ENCODE measurements at places on chromosomes 5 and 9.

DNA sequence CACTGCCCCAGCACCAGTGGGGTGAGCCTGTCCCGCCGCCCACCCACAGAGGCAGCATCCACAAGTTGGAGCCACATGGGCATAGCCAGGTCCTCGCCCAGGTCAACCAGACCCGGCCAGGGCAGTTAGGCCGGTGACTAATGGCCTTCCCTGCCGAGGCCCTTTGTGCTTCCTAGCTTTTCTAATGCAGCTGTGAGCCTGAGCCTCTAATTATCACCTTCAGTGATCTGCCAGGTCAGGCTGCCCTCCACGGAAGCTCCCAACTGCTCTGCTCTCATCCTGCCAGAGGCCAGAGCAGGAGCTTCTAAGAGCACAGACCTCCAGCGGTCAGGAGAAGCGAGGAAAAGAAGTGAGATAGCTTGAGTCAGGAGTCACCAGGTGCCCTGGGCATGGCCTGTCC, 87.1 kb upstream of the PPP1R26 start:
- no peak for DNase-seq

GRCh38 chr5:60297658-60298057, 402.3 kb downstream of the DEPDC1B start:
- no peak for DNase-seq

GRCh38 chr5:78727786-78728761, 79.5 kb upstream of the LHFPL2 start:
- no peak for DNase-seq

GRCh38 chr5:77943851-77944250, 167.7 kb upstream of the TBCA start:
- DNase-seq = no peak

- no peak for DNase-seq
Observed at GRCh38 chr5:13187186-13187585, 757.3 kb downstream of the DNAH5 start.

GRCh38 chr9:4490705-4491625, 697 bp downstream of the SLC1A1 start:
- DNase-seq = no peak

DNA sequence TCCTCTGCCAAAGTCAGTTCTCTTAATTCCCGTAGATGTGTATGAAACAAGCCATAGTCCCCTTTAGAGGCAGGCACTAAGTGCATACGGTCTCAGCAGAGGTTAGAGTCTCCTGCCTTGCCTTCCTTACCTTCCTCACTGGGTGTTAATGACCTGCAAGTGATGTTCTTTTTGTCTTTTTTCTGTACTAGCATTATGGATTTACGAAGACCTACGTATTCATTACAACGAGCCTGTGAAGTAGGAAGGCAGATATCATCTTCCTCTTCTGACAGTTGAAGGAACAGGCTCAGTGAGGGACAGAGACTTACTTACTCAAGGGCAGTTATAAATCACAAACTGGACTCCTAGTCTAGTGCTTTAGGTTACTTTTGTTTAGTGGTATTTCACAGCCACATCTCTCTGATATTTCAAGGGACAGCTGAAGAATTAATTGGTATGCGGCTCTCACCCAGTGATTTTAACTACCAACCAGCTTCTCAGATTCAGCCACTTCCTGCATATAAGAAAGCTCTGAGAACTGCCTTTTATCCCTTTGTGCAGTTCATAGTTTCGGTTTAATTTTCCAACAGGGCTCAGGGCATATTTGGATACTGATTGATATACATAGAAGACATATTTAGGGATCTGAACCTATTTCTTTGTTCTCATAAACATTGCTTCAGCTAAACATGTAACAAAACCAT, 85.1 kb upstream of the CKMT2 start:
- no peak for DNase-seq

All from H54 (cell line).